Activated gamma-delta T cell treated with Interleukin-2 at 50 U/mL for 16 hours (primary cell): ENCODE measurements at places on chromosomes 11 and 22.

GRCh38 chr11:73759610-73760134 lies 1.2 kb downstream of the RAB6A start:
- no peak for DNase-seq

DNA sequence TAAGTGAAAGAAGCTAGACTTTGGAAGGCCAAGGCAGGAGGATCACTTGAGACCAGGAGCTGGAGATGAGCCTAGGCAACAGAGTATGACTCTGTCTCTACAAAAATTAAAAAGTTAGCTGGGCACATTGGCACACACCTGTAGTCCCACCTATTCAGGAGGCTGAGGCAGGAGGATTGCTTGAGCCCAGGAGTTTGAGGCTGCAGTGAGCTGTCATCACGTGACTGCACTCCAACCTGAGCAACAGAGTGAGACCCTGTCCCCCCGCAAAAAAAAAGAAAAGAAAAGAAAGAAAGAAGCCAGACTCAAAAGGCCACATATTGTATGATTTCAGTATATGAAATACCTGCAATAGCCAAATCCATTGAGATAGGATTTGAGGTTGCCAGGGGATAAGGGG lies 7.9 kb upstream of the CAPN5 start:
- no peak for DNase-seq

- DNase-seq, result no peak
Measured at GRCh38 chr22:49996518-49997250, 15.9 kb downstream of the IL17REL start.

GRCh38 chr22:25143156-25144076 lies 56.2 kb upstream of the CRYBB3 start:
- no peak for DNase-seq
